ENCODE measurements at places on chromosomes 3 and 15.

GRCh38 chr3:120652281-120652680 lies 29.8 kb downstream of the HGD start:
- no peak for DNase-seq

- DNase-seq, result no peak
Observed at GRCh38 chr3:102200126-102200525, 234.7 kb upstream of the ZPLD1 start.

- DNase-seq, result no peak
Observed at GRCh38 chr3:66172394-66172793, 48.4 kb upstream of the SLC25A26 start.

GRCh38 chr15:41992151-41992802 lies 19.9 kb upstream of the EHD4 start:
- DNase-seq, result no peak

DNA sequence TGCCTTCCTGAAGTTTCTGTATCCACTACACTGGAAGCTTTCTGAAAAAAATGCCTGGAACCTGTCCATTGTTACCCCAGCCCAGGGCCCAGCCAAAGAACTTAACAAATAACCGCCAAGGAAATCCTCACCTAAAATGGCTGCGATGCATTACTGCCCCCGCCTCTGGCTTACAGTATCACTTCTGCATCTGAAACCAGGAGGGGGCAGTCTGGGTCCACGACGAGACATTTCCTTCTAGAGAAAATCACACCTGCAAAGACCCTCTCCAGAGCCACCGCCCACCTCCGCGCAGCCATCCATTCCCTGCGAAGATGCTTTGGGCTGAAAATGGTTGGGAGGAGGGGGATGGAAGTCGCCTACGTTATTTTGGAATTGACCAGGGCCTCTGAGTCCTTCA lies 22.4 kb upstream of the CELF6 start:
- no peak for DNase-seq

DNA sequence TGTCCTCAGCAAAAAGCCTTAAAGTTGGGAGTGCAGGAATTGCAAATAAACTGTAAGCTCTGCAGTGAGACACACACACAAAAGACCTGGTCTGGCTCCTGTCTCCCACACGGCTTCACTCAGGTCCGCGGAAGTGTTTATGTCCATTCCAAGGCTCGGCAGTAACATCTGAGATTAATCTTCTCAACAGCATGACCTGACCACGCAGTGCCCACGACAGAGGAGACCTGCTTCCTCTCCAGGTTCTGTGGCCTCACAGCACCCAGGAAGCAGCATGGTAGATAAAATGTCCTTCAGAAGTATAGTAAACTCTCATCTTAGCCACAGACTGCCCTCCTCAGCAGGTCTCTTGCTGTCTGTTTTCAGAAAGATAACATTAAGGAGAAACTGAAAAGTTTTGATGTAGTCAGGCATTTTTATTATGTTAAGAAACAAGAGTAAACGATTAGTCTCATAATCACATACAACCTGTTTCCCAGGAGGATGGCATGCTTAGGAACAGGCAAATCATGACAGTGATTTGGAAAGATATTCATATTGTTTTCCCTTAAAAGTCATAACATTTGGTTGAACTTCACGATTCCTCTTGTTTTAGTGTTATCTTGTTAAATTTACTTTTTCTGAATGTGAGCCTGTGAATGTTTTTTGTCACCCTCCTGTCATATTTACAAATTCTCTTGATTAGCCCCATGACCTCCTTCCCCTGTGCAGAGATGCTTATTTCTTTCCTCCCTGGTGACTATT lies 34.6 kb downstream of the CD200R1L start:
- DNase-seq, result no peak

DNA sequence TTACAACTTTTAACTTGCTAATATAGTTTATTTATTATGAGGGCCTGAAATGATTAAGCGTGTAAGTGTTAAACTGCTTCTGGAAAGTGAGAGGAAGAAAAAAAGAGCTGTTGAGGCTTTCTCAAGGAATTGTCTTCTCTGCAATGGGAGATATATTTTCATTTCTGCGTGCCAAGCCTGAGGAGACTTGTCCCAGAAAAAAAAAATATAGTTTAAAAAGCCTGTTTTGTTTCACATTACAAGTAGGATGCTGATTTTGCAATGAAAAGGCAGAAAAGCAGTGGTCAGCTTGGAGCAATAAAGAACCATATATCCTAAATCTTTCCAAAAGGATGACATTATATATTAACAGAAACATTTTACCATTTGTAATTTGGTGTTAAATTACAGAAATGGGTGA lies 115.5 kb downstream of the GMNC start:
- no peak for DNase-seq

- no peak for DNase-seq
Observed at GRCh38 chr3:134477938-134478337, 7.8 kb downstream of the ANAPC13 start.

DNA sequence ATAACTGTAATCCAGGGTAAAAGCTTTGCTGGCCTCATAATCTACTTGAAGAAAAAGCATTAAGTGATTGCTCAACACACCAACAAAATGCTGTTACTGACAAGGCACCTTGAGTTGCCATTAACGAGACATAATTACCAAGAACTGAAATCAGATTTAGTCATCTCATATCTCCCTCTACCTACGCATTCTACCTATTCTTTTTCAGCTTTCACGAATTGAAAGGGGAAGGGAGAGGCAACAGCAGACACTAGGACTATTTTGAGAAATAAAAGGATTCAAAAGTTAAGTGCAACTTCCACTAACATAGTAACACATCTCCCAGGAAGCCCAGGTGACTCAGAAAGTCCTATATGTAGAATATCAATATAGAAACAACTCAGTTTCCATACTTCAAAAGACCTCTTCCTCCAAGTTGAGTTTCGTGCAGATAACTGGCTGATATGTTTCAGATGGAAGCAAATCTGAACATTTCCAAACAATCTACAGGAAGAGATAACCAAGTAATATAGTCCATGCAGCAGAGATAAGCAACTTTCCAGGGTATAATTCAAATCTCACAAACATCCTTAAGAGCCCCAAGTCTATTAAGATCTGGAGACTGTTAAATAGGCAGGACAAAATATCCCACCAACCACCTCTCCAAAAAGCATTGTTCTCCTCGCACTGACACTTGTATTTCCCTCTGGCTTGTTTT lies 1.9 kb downstream of the OSBPL10 start:
- no peak for DNase-seq

DNA sequence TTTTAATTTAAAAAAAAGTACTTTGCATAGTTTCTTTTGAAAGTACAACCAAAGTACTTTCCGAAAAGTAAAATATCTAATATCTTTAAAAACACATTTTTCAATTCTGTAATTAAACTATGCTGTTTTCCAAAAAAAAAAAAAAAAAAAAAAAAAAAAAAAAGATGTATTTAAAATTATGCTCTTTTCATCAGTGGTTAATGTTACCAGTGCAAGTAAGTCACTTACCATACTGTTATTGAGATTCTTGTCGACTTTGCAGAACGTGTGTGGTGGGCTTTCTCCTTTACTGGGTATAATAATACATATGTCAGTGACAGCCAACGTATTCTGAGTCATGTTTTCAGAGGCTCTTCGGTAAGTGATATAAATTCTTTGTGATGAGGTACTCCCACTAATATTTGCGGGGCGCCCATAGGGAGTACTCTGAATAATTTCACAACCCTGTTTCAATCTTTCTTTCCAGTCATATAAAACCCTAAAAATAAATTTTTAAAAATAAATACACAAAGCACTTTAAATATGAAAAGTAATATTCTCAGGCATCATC lies 39.9 kb downstream of the DENND4A start:
- no peak for DNase-seq

GRCh38 chr3:52986938-52987337 lies 58.9 kb downstream of the SFMBT1 start:
- DNase-seq, result no peak

DNA sequence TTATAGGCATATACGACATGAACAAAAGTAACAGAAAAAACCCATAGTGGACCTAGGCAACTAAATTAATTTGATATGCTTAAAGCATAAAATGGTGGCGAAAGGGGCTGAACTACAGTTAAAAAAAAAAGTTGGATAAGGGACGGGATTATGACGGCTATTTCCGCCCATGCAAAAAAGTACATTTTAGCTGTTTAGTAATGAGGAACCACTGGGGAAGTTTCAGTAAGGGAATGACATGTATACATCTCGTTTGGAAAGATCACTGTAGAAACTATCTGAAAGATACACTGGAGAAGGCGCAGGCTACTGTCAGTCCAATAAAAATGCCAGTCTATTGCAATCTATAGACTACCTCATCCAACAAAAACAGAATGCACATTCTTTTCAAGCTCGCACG lies 65.6 kb downstream of the ZNF148 start:
- no peak for DNase-seq

DNA sequence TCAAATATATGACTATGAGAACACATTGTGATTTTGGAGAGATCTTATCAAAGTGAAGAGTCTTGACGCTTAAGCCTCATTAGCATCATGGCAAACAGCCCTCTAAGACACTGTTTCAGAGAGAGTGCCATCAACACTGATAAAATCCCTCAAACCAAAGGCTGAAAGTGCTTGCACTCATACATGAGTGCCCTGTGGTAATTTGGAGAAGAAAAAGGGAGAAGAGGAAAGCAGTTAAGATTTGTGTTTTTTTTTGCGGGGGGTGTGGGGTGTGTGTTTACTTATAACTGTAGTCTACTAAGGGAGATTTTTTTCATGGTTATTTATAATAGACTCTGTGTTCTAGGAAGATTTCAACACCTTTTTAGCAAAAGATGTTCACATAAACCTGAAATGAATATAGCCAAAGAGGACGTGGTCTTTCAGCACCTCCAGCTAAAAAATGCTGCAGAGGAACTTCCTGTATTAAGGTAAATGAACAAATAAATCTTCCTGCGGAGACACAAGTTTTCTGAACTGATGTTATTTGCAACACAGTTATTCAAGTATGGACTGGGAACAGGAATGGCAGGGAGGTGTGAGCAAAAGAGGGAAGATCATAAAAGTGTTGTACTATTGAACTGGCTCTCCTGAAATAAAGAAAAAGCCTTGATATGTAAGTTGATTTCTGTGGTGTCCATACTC lies 81.9 kb upstream of the TGFBR2 start:
- no peak for DNase-seq
